ENCODE measurements at places on chromosomes 16 and 17. TPM values are rescaled to one million over a fixed set of nuclear protein-coding genes. Genes with fewer than 3 reads are reported as not detected.
A peak's percentile ranks its signal among the peaks of the same experiment; 100 is the strongest.

DNA sequence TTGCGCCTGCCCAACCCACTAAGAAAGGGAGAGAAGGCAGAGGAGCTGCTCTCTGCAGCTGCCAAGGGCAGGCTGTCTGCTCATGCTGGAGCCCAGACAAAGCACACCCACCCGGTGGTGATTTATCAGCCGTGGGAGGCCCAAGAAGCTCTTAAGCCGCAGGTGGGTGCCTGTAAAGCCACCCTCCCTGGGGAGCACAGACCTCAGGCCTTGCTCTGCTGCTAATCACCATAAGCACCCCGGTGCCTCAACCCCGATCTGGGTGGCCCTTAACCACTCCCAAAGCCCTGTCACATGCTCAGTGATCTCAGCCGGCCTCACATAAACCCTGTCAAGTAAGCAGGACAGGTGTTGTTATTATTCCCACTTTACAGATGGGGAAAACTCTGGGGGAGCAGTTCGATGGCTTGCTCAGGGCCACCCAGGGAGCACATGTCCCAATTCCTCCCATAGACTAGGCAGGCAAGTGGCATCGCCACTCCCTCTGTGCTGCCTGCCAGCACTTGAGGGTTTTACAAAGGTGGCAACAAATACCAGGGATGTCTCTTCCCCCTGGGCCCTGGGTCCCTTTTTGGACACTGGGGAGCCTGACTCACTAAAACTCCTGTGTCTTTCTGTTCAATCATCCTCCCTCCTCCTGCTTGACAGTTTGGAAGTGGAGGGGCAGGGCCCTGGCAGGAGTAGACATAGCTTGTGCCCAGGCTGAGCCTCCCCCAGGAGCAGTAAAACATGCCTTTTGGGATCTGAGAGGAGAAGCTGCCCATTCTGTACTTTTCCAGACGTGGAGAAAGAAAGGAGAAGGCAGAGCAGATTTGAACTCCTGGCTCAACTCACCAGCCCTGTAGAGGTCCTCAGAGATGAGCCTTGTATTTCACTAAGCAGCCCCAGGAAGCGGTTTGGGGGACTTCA lies 299.3 kb downstream of the SOX9 start:
- ATAC-seq: no peak

DNA sequence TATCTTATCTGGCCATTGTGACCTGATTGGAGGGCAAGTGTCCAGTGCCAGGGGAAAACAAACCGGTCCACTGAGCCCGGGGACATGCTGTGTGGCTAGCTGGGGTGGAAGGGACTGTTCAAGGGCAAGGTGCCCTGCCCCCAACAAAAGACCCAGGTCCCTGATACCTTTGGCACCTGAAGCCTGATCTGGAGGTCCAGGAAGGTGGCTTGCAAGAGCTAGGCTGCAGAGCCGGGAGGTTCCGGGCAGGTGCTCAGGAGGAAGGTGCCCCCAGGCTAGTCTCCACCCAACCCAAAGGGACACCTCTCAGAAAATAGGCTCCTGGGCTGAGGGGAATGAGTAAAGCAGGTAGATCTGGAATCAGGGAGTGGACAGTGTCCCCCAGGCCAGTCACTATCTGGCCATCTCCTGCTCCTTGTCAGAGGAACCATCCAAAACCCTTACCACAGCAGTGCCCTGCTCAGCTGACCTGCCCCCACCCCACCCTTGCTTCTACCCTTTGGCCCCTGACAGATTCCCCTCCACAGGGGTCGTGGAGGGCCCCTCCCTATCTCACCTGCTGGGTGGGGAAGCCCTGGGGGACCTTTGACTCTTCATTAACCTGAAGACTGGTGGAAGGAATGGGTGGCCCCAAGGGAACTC lies 6.2 kb downstream of the NAT9 start:
- no peak for ATAC-seq

DNA sequence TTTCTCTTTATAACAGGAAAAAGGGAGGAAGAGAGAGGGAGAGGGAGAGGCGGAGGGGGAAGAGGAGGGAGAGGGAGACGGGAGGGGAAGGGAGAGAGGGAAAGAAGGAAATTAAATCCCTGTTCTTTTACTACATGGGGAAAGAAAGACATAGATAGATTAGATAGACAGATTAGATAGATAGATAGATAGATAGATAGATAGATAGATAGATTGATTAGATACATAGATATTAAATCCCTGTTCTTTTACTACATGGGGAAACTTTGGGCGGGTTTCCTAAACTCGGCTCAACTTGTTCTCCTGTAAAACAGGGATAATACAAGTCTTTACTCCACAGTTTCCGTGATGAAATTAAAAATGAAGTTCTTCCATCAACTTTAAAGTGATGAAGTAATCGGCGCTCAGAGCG lies 661 bp downstream of the RFWD3 start:
- no peak for ATAC-seq

- ATAC-seq: peak; percentile 92
These were observed 8.1 kb downstream of the CES4A start for GRCh38 chr16:66996324-66996982.

- ATAC-seq: no peak
These were observed 22.5 kb downstream of the ELAC2 start for GRCh38 chr17:12995106-12995895.

DNA sequence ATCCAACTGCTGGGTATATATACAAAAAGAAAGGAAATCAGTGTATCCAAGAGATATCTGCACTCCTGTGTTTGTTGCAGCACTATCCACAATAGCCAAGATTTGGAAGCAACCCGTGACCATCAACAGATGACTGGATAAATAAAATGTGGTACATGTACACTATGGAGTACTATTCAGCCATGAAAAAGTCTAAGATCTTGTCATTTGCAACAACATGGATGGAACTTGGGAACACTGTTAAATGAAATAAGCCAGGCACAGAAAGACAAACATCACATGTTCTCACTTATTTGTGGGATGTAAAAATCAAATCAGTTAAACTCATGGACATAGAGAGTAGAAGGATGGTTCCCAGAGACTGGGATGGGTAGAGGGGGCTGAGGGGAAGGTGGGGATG lies 620.7 kb downstream of the RBFOX1 start:
- no peak for ATAC-seq

- no peak for ATAC-seq
These were observed 2.1 kb downstream of the PRKCA start for GRCh38 chr17:66304304-66305174.

GRCh38 chr16:25135254-25135878 lies 23.8 kb downstream of the LCMT1 start:
- ATAC-seq: no peak

DNA sequence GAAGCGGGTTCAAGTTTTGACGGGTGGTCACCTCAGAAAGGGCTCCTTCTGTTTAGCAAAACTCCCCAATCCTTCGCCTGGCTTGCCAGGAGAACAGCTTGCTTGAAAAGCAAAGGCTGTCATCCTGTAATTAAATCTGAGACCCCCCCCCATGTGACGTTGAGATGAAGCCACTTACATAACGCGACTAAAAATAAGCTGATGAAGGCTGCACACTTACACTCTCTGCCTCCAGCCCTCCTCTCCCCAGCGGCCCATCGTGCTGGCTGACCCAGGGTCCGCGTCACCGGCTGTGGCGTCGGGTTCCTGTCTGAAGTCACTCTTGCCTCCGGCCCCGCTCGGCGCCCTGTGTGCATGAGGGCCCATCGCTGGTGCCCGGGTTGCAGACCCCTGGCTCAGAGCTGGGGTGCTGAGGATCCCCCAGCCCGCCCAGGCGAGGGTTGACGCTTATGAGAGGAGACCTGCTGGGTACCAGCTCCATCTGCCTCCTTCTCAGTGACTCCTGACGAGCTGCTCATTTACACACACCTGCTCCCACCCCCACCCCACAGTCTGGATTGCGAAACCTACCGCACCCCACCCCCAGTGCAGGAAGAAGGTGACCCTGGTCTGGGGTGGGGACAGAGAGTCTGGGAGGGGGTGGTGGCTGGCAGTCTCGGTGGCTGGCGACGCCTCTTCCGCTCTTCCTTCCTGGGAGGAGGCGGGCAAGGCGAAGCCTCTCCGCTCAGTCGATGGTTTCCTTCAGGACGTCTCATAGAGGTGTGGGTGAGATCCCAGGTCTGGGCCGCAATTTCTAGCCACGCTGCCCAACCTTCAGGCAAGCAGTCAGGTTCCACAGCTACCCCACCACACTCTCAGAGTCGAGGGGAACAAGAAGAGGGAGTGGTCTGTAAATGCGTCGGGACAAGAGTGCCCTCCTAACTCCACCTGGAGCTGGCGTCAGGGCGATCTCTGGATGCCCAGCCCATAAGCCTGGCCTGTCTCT lies 3.1 kb upstream of the BAIAP2 start:
- no peak for ATAC-seq

DNA sequence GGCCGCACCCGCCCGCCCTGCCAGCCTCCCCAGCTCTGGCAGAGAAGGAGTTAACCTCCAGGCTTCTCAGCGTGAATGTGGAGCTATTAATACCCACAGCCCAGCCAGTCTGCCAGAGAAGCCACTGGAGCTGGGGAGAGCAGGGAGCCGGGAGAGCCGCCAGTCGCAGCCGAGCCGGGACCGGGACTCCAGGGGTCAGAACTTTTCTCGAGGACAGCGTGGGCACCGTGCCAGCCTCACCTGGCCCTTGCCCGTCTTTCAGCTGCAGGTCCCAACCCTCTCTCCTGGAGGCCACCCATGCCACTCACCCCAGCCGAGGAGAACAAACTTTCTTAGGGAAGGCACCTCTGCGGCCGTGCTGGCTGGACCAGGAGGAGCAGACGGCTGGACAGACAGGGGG lies 33.8 kb upstream of the SBK1 start:
- ATAC-seq: peak; percentile 51

PDIA2 gene
- not detected for total RNA-seq

HS3ST3A1 gene
- 5.9 TPM for total RNA-seq

EME2 gene
- total RNA-seq: 10.0 TPM

TPSB2 gene
- 110 TPM for total RNA-seq

TM4SF5 gene
- not detected for total RNA-seq
